Stimulated activated CD8-positive, alpha-beta memory T cell treated with anti-CD3 and anti-CD28 coated beads, Interleukin-4, amount 100 ng/mL, for 1 hour (primary cell): ENCODE measurements at places on chromosomes 5 and 9.

- no peak for DNase-seq
Observed at GRCh38 chr5:115257981-115258380, 4.7 kb downstream of the PGGT1B start.

- no peak for DNase-seq
Observed at GRCh38 chr5:32734827-32735378, 23.8 kb downstream of the NPR3 start.

DNA sequence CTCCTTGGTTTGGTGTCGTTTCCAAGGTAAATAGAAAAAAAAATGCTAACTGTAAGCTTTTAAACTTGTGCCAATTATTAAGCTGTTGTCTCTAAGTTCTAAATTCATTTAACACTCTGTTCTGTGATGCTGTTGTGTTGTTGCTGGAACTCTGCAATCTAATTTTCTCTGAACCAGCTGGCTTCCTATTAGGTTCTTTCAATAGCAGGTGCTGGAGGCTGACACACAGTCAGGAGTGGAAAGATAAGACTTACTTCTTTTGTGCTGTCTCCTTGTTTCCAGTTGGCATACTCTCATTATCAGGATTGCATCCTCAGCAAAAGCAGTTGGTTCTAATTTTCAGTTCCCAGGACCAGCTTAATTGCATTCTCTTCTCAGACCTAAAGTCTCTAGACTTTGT lies 1252.6 kb upstream of the NUDT12 start:
- DNase-seq = no peak

- no peak for DNase-seq
Observed at GRCh38 chr5:80246995-80247729, 8.7 kb downstream of the SERINC5 start.

- DNase-seq = no peak
Observed at GRCh38 chr5:117058740-117059139, 484.1 kb upstream of the SEMA6A start.

DNA sequence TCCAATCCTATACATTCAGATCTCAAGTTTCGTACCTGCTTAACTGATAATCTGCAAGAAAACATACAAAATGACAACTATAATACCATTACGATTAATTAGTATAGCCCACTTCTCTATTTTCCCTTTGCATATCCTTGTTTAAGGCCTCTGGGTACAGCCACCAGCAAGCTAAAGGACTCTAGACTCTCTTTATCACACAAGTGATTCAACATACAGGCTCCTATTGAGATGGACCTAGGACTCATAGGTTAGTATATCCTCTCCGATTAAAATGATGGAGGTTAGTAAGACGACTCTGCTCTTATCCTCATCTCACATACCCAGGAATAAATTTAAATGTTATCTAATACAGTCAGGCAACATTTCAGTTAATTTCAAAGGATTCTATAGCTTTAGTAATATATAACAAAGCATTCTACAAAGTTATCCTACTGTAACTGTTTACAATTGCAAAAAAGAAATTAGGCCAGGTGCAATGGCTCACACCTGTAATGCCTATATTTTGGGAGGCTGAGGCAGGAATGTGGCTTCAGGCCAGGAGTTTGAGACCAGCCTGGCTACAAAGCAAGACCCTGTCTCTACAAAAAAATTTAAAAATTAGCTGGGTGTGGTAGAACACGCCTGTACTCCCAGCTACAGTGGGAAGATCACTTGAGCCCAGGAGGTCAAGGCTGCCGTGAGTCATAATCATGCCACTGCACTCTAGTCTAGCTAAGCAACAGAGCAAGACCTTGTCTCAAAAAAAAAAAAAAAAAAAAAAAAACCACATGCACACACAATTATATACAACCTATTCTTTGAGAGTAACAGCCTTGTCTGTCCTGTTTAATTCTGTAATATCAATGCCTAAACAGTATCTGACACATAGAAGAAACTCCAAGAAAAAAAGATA lies 15.4 kb downstream of the HAUS6 start:
- no peak for DNase-seq

DNA sequence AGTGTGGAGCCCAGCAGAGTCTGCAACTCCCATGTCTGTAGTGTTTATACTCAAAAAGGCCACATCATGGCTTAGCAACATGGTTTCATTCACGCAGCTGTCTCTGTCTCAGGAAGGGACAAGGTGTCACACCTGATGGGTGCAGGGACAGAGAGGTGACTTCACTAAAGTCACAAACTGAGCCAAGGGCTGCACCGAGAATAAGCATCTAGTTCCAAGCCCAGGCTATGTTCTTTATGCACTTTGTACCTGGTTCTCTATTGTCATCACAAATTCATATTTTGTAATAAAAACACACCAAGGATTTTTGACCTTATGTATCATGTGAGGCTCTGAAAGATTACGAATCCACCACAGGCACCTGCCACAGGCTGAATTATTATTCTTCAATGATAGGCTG lies 64.9 kb upstream of the STK32A start:
- DNase-seq = no peak

GRCh38 chr5:154755361-154756008 lies at the start of gene LARP1:
TSS of gene LARP1 (plus strand) at chr5:154755377. CDS start at chr5:154755758, 381 bp downstream.
- no peak for DNase-seq
